NCI-H69 (cell line): ENCODE measurements at places on chromosomes 7 and 10.

DNA sequence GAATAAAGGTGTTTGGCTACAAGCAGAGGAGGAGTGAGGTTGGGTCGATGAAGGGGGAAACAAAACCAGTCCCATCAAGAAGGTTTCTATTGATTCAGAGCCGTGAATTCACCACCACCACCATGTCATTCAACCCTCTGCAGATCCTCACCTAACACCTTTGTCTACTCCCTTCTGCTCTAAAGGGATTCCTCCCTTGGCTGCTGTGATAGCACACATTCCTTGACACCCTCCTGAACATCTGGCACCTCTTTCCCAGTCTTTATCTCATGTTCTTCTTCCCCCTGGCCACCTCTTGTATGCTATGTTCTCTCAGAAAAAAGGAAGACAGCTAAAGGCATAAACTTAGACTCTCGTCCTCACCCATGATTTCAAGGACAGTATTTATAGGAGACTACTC is 318.0 kb downstream of the GPAM start:
- no peak for DNase-seq

DNA sequence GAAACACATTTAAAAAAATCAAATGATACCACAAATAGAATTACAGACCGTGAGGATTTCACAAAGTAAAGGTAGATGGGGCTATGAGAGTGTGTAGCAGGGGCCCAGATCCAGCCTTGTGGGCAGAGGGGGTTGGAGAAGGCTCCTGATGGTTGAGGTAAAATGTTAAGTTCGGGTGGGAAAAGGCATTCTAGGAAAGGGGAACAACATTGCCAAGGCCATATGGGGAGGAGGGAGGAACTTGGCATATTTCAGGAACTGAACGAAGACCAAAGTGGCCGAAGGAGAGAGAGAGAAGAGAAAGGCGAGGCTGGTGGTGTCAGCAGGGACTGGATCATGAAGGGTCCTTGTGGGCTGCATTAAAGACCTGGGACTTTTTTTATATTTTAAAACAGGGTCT is 98.9 kb downstream of the CARD11 start:
- no peak for DNase-seq

DNA sequence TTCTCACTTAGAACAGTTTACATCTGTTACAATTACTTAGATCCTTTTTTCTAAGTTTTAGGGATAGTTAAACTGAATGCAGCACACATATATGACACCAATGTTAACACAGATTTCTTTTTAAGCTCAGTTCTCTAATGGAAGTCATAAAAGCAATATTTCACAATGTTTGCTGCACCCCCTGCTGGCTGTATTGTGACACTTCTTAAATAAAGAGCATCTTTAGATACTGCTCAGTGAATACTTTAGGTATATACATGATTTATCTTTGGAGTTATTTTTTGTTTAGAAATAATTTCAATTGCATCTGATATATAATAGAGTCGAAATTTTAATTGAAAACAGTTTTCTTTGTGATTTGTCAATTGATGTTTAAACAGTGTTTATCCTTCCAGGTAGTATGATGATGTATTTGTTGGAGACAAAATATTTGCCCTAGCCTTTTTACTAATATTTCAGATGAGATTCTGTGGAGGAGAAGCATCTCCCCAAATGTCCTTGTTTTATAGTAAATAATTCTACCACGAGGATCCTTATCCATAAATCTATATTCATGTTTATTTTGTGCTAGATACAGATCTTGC is 174.4 kb downstream of the ST7 start:
- DNase-seq: peak; percentile 82

GRCh38 chr7:90595342-90595800 is 750 bp upstream of the CDK14 start:
- peak; percentile 71 for DNase-seq

GRCh38 chr10:31133792-31134310 is 102.2 kb upstream of the ZNF438 start:
- DNase-seq: peak; percentile 66

- peak; percentile 11 for DNase-seq
Measured at GRCh38 chr10:90856964-90857634, 740 bp downstream of the HTR7 start.

DNA sequence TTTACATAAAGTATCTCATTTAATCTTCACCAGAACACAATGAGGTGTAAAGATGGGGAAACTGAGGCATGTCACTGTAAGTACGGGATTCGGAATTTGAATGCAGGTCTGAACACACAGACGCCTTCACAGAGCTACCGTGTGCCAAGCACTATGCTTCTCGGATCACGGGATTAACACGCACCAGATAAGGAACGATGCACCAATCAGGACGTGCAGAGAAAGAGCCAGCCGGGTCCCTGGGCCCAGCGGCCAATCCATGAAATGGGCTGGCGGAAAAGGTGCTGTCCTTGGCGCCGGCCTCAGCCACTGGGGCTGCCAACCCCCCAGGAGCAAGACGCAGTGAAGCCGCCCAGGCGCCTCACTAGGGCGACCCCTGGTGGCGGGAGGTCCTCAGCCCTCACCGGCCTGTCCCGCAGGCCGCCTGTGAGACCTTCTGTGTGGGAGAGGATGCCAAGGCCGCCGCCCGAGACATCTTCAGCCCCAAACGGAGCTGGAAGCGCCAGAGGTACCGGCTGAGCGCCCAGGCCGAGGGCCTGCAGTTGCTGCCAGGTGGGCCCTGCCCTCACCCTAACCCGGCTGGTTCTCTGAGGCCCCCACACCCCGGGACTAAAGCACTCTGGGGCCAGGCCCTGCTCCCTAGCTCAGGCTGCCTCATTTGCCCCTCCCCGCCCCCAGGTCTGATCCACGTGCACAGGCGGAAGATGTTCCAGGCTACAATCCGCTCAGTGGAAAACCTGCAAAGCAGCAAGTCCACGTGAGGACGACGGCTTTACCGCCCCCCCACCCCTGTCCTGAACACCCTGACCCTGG is 15.6 kb downstream of the ATG9B start:
- peak; percentile 28 for DNase-seq

- no peak for DNase-seq
Measured at GRCh38 chr10:47186941-47187340, 113.1 kb upstream of the GDF10 start.

GRCh38 chr10:78817361-78817760 is 251.4 kb upstream of the ZMIZ1 start:
- no peak for DNase-seq

DNA sequence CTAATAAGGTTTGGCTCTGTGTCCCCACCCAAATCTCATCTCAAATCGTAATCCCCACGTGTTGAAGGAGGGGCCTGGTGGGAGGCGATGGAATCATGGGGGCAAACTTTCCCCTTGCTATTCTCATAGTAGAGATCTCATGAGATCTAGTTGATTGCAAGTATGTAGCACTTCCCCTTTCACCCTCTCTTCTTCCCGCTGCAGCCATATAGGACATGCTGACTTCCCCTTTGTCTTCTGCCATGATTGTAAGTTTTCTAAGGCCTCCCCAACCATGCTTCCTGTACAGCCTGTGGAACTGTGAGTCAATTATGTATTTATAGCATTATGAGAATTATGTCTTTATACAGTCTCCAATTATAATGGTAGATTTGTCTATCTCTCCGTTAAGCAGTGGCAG is 594.5 kb downstream of the ACTR3B start:
- DNase-seq: no peak

GRCh38 chr7:128167042-128167701 is 73.9 kb upstream of the LEP start:
- DNase-seq: peak; percentile 97

GRCh38 chr7:114182837-114183236 is 231.8 kb upstream of the FOXP2 start:
- no peak for DNase-seq

DNA sequence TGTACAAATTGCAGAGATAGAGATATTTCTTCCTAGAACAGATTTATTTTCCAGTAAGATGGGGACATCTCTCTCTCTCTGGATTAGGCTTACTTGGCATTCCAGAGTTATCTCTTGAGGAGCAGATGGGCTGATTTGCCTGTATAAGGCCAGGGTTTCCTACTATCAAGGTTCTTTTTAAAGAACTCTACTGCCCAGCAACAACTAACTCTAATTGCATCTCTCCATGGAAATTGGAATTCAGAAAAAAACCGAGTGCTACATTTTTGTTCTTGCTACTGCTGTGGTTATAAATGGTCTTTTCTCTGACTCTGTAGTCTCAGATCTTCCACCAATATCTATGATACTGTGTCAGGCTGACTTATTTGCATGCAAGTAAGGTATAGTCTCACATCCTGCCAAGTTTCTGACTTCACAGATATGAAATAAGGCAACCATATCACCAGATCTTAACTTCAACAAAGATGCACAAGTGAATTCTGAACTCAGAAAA is 161.1 kb downstream of the CRPPA start:
- DNase-seq: no peak

DNA sequence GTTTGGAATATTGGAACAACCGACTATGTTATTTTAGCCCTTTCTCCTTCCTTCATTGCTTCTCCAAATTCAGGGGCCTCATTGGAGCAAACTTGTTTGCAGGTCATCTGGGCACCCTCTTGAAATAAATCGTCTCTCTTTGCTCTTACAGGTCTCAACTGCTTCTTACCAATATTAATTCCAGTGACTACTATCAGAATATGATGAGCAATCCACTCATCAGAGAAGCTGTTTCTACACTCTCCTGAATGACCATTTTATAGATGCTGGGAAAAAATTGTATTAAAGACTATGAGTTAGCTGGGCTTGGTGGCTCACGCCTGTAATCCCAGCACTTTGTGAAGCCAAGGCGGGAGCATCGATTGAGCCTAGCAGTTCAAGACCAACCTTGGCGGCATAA is 12.5 kb upstream of the HNRNPF start:
- DNase-seq: no peak

DNA sequence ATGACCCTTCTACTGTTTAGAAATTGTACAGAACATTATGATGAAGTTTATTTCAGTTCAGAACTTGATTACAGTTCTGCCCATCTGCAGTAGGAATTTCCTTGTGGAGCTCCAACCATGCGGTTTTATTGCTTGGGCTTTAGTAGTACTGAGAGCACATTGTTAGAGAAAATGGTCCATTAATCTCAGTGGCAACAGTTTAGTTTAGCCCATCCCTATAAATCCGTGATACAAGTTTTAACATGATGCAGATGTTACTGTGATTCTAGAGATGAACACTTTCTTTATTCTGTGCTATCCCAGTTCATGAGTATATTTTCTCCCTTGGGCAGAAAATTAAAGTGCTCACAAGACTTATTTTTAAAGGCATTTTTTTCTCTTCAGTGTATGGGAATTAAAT is 84.8 kb upstream of the FZD8 start:
- DNase-seq: no peak

- peak; percentile 62 for DNase-seq
Measured at GRCh38 chr10:102120991-102121738, 997 bp upstream of the LDB1 start.

DNA sequence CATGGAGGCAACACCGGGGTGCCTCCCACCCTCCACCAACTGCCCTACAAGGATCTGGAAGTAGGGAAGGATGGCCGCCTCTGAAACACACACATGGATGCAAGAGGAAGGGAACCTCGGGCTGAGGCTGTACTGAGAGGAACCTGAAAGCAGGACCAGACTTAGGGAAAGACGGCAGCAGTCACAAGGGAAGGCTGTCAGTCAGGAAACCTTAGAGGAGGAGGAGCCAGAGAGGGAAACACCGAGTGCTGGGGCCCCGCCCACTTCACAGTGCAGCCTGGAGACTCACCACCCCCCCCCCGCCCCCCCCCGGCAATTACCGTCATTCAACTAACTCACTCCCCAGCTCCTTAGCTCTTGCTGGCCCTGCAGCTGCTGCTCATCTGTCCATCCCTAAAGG is 2.5 kb downstream of the CYREN start:
- DNase-seq: no peak
